ENCODE measurements at places on chromosomes 4 and X. TPM values are rescaled to one million over a fixed set of nuclear protein-coding genes. Genes with fewer than 3 reads are reported as not detected.

DNA sequence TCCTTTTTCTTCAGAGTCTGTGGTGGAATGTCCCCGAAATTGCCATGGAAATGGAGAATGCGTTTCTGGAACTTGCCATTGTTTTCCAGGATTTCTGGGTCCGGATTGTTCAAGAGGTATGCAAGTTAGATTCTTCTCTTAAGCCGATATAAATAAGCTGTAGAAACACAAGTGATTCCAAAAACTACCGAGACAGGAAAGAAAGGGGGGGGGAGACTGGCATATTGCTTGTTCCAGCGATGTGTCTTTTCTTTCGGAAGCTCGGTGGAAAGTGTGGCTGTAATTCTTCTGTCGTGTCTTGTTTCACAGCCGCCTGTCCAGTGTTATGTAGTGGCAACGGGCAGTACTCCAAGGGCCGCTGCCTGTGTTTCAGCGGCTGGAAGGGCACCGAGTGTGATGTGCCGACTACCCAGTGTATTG, 236.9 kb downstream of the DCTD start:
- no peaks in the 10 kb centered on the region for H3K4me1 ChIP-seq
- H3K4me3 ChIP-seq = no peak overlapping the region
- no peak overlapping the region for H3K27ac ChIP-seq
- no peak for DNase-seq
- H3K27me3 ChIP-seq = no peaks in the 10 kb centered on the region

The UCHL1 gene
- polyA plus RNA-seq = not detected

GRCh38 chr4:185124006-185124405, 19.1 kb upstream of the SLC25A4 start:
- H3K27ac ChIP-seq = no peak overlapping the region
- H3K4me1 ChIP-seq = peaks cover 10% of the 10 kb centered on the region
- H3K27me3 ChIP-seq = peaks cover 35% of the 10 kb centered on the region
- H3K4me3 ChIP-seq = no peak overlapping the region
- no peak for DNase-seq
- no peaks in the 10 kb centered on the region for H3K36me3 ChIP-seq

DNA sequence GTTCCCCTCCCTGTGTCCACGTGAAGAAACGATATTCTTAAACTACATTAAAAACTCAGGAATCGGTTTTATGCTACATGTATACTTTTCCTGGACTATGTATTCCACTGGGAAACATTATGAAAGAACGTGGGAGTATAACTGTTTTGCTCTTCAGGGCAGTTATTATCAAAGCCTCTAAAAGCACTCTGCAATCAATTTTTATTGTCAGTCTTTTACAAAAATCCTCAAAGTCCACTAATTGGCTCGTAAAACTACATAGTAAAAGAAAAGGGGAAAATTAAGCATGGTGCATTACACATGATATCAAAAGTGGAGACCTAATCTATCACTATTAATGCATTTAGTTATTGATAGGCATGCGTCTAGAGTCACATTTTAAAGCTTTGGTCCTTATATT, 11.4 kb upstream of the CFAP299 start:
- no peaks in the 10 kb centered on the region for H3K4me1 ChIP-seq
- H3K27me3 ChIP-seq = no peaks in the 10 kb centered on the region
- H3K4me3 ChIP-seq = no peak overlapping the region
- DNase-seq = no peak
- H3K36me3 ChIP-seq = no peaks in the 10 kb centered on the region
- H3K27ac ChIP-seq = no peak overlapping the region

The CTAG1A gene
- not detected for polyA plus RNA-seq

- no peaks in the 10 kb centered on the region for H3K27me3 ChIP-seq
- H3K27ac ChIP-seq = no peak overlapping the region
- no peak overlapping the region for H3K4me3 ChIP-seq
- H3K36me3 ChIP-seq = no peaks in the 10 kb centered on the region
- DNase-seq = no peak
Measured at GRCh38 chr4:22794732-22795131, 102.0 kb downstream of the GBA3 start.

DNA sequence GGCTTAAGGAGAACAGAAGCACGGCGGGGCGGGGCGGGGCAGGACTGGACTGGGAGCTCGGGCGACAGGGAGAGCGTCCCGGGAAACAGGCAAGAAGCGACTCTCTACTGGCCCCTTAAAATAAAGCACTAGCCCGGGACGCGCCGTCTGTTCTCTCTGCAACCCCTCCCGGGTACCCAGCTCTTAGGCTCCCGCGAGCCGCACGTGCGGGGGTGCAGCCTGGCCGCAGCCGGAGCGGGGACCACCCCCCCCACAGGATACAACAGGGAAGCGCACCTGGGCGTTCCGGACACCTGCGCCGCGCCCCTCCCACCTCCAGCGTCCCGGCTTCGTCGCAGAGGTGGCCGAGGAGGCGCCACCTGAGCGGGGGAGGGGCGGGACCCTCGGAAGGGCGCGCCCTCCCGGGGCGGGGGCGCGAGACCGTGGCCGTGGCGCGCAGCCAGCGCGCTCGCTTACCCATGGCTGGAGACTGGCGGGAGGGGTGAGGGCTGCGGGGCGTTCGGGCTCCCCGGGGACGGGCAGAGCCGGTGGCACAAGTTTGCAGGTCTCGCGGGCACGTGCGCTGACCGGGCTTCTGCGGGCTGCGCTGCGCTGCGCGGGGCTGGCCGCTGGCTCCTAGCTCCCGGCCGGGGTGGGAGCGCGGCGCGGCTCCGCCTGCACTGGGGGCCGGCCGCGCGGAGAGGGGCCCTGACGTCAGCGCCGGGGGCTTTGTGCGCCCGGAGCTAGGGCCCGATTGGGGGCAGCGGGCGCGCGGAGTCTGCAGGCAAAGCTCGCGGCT, 91.5 kb downstream of the GEMIN8 start:
- H3K27me3 ChIP-seq = peaks cover 8% of the 10 kb centered on the region
- DNase-seq = no peak
- no peak overlapping the region for H3K27ac ChIP-seq

DNA sequence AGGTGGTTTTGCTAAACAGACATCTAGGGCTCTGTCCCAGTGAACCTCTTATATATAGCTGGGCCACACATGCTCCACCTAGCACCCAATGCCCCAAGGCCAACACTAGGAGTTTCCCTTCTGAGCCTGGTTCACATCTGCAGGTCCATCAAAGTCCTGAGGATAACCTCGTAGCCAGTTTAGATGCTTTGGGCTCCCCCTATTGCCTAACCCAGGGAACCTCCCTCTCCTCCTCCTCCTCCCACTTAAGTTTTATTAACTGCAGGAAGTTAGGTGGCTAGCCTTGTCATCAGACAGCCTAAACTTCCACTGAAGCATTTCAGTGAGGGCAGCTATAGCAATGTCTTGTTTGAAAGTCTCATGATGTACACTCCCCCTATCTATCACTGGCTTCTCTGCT, 88.0 kb downstream of the GUCY2F start:
- no peaks in the 10 kb centered on the region for H3K27me3 ChIP-seq
- H3K4me1 ChIP-seq = peaks cover 2% of the 10 kb centered on the region
- no peak for DNase-seq
- no peak overlapping the region for H3K4me3 ChIP-seq
- H3K27ac ChIP-seq = no peak overlapping the region

The MAGEA3 gene
- not detected for polyA plus RNA-seq

DNA sequence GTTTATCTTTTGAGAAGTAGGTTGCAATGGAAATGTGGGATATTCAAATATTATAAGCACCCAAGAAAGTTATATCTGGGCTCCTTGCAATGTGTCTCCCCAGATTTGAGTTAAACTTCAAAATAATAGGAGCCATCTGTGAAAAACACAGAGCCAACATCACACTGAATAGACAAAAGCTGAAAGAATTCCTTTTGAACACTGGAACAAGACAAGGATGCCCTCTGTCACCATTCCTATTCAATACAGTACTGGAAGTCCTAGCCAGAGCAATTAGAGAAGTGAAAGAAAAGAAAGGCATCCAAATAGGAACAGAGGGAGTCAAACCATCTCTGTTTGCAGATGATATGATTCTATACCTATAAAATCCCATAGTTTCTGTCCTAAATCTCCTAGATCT, 114.3 kb upstream of the IL1RAPL1 start:
- no peak overlapping the region for H3K27ac ChIP-seq
- H3K4me3 ChIP-seq = no peak overlapping the region

The TEX28 gene
- not detected for polyA plus RNA-seq

The TLR8 gene
- polyA plus RNA-seq = 61.9 TPM

DNA sequence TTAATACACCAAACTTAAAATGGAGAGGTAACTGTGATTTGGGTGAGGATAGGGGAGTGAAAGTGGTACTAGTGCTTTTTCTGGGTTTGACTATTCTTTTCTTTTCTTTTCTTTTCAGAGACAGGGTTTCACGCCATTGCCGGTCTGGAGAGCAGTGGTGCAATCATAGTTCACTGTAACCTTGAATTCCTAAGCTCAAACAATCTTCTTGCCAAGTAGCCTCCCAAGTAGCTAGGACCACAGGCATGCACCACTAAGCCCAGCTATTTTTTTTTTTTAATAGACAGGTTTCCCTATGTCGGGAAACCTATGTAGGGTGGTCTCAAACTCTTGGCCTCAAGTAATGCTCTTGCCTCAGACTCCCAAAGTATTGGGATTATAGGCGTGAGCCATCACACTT, 3.0 kb upstream of the ARMCX4 start:
- no peaks in the 10 kb centered on the region for H3K4me1 ChIP-seq
- no peaks in the 10 kb centered on the region for H3K27me3 ChIP-seq
- no peak for DNase-seq
- no peaks in the 10 kb centered on the region for H3K36me3 ChIP-seq
- no peak overlapping the region for H3K4me3 ChIP-seq
- no peak overlapping the region for H3K27ac ChIP-seq

DNA sequence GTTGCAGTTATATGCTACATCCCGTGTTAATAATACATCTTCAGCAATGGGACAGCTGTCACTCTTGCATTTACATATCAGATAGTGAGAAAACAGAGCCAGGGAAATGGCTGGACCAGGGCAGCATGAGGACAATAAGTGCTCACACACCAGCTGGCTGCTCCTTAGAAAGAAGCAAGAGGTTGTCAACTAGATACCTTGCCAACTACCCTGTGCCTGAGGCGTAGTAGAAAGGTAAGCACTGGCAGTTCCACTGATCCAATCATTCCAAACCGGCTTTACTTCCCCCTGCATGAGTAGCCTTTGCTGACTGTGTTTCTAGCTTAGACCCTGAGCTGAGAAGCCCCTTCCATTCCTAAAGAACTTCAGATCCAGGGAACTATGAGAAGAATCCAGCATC, 52.2 kb upstream of the FGF13 start:
- DNase-seq = no peak
- H3K36me3 ChIP-seq = no peaks in the 10 kb centered on the region
- no peaks in the 10 kb centered on the region for H3K4me1 ChIP-seq
- no peak overlapping the region for H3K27ac ChIP-seq
- H3K27me3 ChIP-seq = peaks cover 9% of the 10 kb centered on the region
- H3K4me3 ChIP-seq = no peak overlapping the region

Data from CD14-positive monocyte (primary cell).